Stimulated activated memory B cell treated with anti-CD40 and anti-IgM and Interleukin-4, amounts not matched to agents 10 μg/mL and 1 μg/mL and 100 μg/mL, for 72 hours (primary cell): ENCODE measurements at places on chromosomes 11 and 22.

DNA sequence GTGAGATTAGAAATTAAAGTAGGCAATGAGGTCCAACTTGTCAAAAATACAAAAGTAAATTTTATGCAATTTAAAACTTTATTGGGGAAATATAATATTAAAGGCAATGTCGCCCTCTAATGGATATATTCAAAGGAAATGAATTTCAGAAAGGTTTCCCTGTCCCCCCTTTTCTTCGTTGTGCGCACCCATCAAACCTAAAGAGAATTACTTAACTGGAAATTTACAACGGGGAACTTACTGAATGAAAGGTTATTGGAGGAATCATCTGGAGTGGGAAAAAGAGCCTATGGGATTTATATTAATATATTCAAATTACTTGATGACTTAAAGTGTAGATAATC lies 1.7 kb upstream of the ABTB2 start:
- peaks cover 9% of the 10 kb centered on the region for H3K36me3 ChIP-seq
- ATAC-seq = no peak
- peaks cover 63% of the 10 kb centered on the region for H3K27me3 ChIP-seq
- H3K4me1 ChIP-seq = peaks cover 36% of the 10 kb centered on the region

DNA sequence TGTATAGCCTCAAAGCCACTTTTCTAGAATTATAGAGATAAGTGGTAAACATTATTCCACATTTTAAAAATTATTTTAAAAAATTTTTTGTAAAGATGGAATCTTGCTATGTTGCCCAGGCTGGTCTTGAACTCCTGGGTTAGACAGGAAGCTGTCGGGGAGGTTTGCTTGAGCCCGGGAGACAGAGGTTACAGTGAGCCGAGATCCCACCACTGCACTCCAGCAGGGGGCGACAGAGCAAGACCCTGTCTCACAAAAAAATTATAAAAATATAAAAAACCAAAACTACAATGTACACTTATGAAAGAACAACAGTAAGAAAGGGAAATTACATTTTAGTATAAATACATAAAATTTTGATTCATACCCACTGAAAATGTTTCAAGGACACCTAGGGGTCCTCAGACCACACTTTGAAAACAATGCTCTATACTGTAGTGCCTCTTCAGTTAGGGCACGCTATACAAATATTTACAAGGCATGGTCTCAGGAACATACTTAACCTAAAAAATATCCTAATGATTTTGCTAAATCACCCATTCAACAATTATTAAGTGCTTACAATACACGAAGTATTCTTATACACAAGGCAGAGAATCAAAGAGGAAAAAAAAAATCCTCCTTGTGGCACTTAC lies 111.2 kb downstream of the MRTFA start:
- H3K36me3 ChIP-seq = no peaks in the 10 kb centered on the region
- H3K27ac ChIP-seq = peak overlapping the region; percentile 44
- ATAC-seq = peak; percentile 70
- H3K4me3 ChIP-seq = no peak overlapping the region
- no peaks in the 10 kb centered on the region for H3K27me3 ChIP-seq
- peaks cover 26% of the 10 kb centered on the region for H3K4me1 ChIP-seq

- no peak for ATAC-seq
- H3K4me3 ChIP-seq = no peak overlapping the region
- H3K4me1 ChIP-seq = no peaks in the 10 kb centered on the region
- H3K27me3 ChIP-seq = no peaks in the 10 kb centered on the region
- H3K27ac ChIP-seq = no peak overlapping the region
Observed at GRCh38 chr11:15737320-15737719, 619.0 kb downstream of the SOX6 start.

DNA sequence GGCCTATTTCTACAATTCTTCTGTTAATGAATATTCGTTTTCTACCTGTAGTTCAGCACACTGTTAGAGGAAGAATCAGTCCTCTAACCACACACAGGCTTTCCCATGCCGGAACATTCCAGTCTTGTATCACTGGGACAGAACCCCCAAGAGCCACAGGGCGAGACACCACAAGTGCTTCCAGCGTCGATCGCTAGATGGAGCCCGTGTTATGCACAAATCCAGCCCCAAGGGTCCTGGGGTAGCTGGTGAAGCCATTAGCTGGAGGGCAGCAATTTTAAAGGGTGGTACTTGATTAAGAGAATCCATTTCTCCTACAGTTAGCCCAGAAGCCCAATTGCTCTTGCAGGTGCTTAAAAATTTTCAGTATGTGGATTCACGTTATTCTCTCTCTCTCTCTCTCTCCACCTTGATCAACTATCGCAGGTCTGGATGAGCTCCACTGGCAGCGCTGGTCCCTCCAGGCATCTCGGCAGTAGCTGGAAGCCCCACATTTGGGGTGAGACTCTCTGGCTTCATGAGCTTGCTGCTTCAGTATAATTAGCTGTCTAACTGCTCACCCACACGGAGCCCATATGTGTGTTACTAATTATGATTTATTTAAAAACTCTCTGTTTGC lies 148.2 kb upstream of the SNX19 start:
- ATAC-seq = no peak
- H3K4me3 ChIP-seq = no peak overlapping the region
- H3K4me1 ChIP-seq = no peaks in the 10 kb centered on the region
- no peak overlapping the region for H3K27ac ChIP-seq
- H3K36me3 ChIP-seq = no peaks in the 10 kb centered on the region
- peaks cover 9% of the 10 kb centered on the region for H3K27me3 ChIP-seq

- H3K27ac ChIP-seq = no peak overlapping the region
- no peaks in the 10 kb centered on the region for H3K36me3 ChIP-seq
- H3K4me3 ChIP-seq = no peak overlapping the region
- no peak for ATAC-seq
- H3K4me1 ChIP-seq = peaks cover 13% of the 10 kb centered on the region
- H3K27me3 ChIP-seq = peaks cover 5% of the 10 kb centered on the region
Observed at GRCh38 chr11:10938231-10938630, 80.4 kb upstream of the ZBED5 start.

- no peak overlapping the region for H3K27ac ChIP-seq
- no peak overlapping the region for H3K4me3 ChIP-seq
- peaks cover 31% of the 10 kb centered on the region for H3K4me1 ChIP-seq
- ATAC-seq = no peak
- peaks cover 42% of the 10 kb centered on the region for H3K36me3 ChIP-seq
Observed at GRCh38 chr11:47001781-47002181, 65.2 kb downstream of the CSTPP1 start.

- ATAC-seq = no peak
- H3K36me3 ChIP-seq = no peaks in the 10 kb centered on the region
- H3K4me1 ChIP-seq = no peaks in the 10 kb centered on the region
- no peak overlapping the region for H3K27ac ChIP-seq
- H3K27me3 ChIP-seq = no peaks in the 10 kb centered on the region
Observed at GRCh38 chr11:79932612-79933011, 491.8 kb upstream of the TENM4 start.

DNA sequence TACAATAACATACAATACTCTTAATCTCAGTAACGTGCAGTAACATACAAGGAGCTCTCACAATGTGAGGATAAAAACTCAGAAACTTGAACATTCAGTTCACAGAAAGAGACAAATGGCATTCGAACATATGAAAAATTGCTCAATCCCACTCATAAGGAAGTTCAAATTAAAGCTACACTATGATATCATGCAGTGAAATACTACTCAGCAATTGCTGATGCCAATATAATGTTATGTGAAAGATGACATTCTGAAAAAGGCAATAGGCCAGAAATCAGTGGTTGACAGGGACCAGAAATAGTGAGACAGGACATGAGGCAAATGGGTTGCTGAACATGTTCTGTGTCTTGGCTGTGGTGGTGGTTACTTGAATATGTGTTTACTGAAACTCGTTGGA lies 33.7 kb upstream of the PITPNB start:
- no peak overlapping the region for H3K4me3 ChIP-seq
- ATAC-seq = no peak
- H3K27ac ChIP-seq = no peak overlapping the region
- H3K36me3 ChIP-seq = peaks cover 5% of the 10 kb centered on the region
- no peaks in the 10 kb centered on the region for H3K4me1 ChIP-seq
